ENCODE measurements at places on chromosomes 11 and 22. TPM values are rescaled to one million over a fixed set of nuclear protein-coding genes. Genes with fewer than 3 reads are reported as not detected.

The ARHGAP20 gene
- total RNA-seq: 0.36 TPM

The PRR33 gene
- not detected for total RNA-seq

DNA sequence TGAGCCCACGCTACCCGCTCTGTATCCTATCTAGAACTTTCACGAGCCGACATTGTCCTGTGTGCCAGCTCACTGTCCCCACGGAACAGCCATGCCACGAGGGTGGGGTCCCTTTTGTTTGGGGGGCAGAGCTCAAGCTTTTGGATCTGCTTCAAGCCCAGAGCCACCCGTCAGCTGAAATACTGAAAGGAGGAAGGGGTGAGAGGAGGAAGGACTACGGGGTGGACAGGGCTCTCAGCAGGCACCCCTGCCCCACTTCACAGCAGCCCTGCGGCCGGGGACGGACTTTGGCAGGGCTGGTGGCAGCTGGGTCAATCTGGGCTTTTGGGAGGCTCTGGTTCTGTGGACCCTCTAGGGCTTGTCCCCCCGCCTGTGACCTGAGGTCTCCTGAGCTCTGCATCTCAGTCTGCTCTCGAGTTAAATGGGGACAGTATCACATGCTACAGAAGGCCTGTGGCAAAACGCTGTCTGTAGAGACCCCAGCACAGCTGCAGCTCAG lies 30.0 kb upstream of the MUC5AC start:
- peak; percentile 2 for DNase-seq

GRCh38 chr11:134027671-134028070 lies 41.2 kb upstream of the JAM3 start:
- DNase-seq: no peak

DNA sequence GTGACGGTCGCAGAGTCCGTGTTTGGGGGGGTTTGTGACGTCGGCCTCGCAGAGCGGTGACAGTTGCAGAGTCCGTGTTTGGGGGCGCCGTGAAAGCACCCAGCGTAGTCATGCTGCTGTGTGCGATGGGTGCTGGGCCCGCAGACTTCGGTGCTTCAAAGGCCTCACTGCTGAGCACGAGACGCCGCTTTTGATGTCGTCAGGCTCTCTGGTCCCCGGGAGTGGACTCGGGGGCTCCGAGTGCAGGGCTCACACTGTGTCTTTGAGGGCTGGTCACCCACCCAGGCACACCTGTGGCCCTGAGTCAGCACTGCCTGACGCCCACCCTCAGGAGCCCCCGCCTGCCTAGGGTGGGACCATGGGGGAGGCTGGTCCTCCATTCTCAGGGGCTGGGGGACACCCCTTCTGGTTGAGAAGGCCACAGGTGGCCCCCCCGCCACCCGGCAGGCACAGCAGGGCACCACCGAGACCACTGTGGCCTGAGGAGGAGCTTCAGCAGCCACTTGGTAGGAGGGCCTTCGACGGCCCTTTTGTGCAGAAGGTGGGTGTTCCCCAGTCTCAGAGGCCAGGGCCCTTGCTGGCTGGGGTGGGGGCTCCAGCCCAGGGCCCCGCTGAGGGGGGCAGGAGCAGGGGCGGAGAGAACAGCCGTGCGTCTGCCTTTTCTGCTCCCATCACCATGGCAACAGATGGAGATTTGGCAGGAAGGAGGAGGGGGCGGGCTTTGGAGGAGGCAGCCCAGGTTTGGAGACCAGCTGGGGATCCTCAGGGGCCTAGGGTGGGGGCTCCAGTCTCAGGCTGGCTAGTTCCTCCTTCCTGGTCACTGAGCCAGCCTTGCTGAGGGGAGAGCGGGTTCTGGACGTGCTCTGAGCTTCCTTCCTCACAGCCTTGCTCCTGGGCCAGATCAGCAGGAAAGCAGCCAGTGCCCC lies 20.9 kb downstream of the BRSK2 start:
- DNase-seq: no peak

DNA sequence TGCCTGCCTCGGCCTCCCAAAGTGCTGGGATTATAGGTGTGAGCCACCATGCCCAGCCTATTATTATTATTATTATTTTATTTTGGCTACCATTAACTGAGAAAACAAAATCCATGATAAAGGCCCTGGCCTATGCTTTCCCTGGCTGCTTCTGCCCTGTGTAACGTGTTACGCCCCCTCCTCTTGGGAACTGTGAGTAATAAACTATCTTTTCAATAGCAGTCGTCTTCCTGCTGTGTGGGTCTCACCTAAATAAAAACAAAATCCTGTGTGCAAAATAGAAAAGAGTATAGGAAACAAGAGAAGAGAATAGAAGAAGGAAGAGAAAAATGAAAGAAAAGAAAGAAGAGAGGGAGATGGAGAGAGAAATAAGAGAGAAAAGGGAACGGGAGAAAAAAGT lies 237.0 kb downstream of the MIAT start:
- no peak for DNase-seq

The GRAMD1B gene
- total RNA-seq: 49.6 TPM

- DNase-seq: no peak
Measured at GRCh38 chr11:83054001-83054400, 17.7 kb downstream of the RAB30 start.

DNA sequence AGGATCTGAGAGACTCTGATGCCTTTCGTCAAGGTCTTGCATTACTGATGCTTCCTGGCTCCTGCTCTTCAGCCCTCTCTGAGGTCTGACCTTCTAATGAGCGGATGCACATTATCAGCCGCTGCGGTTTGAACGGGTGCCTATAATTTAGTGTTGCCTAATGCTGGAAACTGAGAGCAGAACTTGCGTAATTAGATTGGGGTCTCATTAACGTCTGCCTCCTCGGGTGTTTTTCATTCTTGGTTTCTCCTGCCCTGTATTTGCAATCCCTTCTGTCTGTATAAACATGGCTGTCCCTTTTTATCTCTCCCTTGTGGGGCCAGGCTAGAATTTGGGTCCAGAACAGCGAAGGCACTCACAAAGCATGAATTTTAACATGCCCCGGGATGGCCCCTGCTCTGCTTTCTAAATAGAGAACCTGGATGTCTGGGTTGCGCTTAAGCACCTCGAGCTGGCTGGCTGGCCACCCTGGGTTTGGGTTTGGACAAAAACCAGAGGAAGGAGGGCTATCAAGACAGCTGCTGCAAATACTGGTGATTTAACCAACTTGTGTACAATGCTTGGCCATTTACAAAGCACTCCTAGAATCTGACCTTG lies 118.6 kb downstream of the TIMP3 start:
- DNase-seq: no peak

GRCh38 chr11:20163783-20164481 lies 3.7 kb upstream of the DBX1 start:
- DNase-seq: no peak

- DNase-seq: no peak
Measured at GRCh38 chr11:80365076-80365725, 924.4 kb upstream of the TENM4 start.

GRCh38 chr11:105862736-105863367 lies 159.2 kb downstream of the MSANTD4 start:
- DNase-seq: no peak

The CLCF1 gene
- total RNA-seq: 12.6 TPM

The OTOG gene
- total RNA-seq: 0.13 TPM

GRCh38 chr11:78011301-78011700 lies 11.8 kb downstream of the KCTD14 start:
- DNase-seq: no peak

The C11orf42 gene
- not detected for total RNA-seq

DNA sequence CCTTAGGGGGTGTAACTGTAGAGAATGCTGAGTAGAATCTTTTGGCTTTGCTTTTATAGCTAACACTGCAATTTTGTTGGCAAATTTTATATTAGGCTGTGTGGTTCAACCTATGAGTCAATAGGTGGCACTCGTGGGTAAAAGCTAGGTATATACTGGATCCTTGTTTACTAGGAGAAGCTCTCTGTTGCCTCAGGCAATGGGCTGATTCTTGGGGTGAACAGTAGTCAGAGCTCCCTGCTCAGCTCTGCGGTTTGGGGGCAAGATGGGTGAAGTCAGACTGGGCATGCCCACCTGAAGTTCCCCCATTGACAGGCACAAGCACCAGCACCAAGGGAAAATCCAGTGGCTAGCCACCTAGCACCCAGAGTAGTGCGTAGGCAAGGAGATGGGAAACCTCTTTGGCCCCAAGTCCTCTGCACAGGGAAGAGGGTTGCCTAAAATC lies 238.7 kb downstream of the FAM181B start:
- DNase-seq: no peak

GRCh38 chr11:70302419-70302752 lies 31.9 kb downstream of the PPFIA1 start:
- no peak for DNase-seq

The TEX54 gene
- not detected for total RNA-seq

GRCh38 chr22:30868663-30869385 lies 99.8 kb downstream of the MORC2 start:
- DNase-seq: no peak

DNA sequence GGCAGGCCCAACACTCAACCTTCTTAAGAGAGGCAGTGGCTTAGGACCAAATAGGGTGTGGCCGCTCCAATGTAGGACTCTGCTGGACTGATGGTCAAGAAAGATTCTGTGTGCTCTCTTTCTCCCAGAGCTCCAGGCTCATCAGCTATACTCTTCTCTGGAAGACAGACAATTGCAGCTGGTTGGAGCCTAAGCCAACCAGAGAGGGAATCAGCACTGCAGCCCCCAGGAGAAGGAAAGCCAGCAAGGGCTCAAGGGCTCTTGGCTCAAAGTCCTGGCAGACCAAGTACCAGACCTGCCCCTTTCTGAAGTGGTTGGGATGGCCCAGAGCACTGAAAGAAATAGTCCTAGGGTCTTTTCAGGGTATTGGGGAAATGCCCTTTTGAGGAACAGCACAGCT lies 1077.3 kb downstream of the NTM start:
- DNase-seq: no peak

The FUT4 gene
- 6.3 TPM for total RNA-seq

The MAML2 gene
- total RNA-seq: 6.2 TPM

DNA sequence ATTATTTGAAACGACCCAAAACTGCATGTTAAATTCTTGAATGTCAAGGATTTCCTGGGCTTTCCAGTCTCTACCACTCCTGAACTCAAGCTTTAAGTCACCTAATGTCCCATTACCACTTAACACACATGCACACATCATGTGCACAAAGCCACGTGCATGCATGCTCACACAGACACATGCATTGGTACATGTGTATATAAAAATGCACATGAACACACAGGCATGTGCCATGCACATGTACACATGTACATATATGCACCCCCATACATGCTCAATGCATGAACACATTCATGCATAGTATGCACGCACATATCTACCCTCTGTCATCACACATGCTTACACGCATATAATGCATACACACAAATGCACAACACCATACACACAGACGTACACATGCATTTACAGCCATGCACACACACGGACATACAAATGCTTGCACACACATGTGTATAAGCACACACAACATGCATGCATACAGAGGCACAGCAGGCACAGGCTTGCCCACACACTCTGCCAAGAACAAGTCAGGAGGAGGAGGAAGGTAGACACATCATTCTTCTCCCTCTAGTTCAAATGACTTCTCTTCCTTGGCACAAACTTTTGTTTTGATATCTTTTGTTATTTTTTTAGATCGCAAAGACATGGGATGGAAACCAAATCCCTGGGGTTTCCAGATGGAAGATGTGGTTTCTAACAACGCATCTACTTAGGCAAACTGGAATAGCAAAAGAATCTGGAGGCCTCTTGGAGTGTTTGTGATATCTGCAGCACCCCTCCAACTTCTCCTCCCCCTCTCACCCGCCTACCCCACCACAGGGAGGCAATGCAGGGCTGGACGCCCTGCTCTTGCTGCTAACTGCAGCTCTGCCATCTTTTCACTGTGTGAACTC lies 24.6 kb downstream of the RASD2 start:
- DNase-seq: no peak

DNA sequence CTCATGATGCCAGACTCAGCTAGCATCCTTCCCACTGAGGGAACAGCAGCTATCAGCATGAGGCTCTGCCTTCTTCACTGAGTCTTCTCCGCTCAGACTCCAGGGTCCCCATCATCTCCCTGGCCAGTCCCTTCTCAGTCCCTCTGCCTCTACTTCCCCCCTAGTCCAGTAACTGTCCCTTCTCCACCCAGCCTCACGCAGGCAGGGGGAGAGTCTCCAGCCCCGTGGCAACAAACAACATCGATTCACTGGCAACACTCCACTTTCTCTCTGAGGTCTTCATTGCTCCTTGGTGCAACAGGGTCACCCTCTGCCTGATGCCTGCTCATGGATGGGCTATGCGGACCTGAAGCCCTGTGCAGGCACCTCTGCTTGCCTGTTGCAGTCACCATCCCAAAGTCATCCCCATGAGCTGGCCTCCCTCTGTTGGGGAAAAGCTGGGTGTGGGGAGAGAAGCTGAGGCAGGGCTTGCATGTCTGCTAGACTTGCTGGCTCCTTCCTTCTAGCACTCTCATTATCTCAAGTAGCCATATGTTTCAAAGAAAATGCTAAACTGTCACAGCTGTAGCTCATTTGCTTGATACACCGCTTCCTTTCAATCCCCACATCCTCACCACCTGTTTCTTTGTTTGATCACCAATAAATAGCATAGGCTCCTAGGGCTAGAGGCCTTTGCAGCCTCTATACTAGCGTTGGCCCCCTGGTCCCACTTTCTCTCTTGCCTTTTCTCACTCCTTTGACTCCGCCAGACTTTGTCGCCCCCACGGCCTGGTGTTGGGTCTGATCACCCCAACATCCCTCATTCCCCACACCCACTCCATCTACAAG lies 4.3 kb upstream of the BCR start:
- no peak for DNase-seq

The DDX10 gene
- total RNA-seq: 20.9 TPM

The DERL3 gene
- total RNA-seq: 1.3 TPM

The RFPL3 gene
- total RNA-seq: not detected

- peak; percentile 53 for DNase-seq
Measured at GRCh38 chr11:69892237-69892985, 73.2 kb upstream of the FGF3 start.

GRCh38 chr11:82639251-82639650 lies 94.4 kb downstream of the FAM181B start:
- no peak for DNase-seq

The SNU13 gene
- total RNA-seq: 133 TPM

The FGF3 gene
- not detected for total RNA-seq

DNA sequence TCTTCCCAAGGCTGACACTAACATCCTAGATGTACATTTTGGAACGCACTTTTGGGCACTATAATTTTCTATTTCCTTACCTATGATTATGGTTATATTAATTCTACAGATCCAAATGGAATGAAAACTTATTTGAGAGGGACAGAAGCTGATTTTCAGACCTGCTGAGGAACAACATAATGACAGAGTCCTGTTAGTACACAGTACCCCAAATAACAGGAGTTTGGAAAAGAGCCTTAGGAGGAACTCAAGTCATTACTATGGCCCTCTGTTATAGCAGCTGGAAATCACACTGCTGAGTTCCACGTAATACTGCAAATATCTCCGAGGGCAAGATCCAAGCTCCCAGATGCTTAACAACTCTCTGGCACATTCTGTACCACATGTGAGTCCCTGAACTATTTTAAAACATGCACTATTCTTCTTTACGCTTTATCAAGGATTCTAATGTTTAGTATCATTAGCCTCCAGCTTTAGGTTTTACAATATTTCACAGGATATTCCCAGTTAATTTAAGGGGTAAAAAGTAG lies 1027.7 kb upstream of the CCDC90B start:
- DNase-seq: no peak

DNA sequence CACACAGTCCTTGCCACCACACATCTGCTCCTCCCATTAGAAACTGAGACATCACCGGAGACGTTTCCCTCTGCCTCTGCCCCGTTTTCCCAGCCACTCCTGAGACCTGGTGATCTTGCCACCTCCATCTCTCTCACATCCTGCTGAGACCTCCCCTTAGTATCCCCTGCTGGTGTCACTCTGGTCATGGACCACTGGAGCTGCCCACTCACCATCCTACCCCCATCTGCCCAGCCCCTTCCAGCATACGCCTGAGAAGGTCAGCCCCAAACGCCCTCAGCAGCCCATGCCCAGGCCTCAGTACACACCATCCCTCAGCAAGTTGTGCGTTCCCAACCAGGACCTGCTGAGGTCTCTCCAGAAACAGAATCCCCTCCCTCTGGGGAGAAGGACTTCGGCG lies 64.3 kb downstream of the SHANK2 start:
- DNase-seq: no peak

Data from endothelial cell (in vitro differentiated cells).